Bronchial epithelial cell (primary cell): ENCODE measurements at places on chromosomes 11 and 22.

DNA sequence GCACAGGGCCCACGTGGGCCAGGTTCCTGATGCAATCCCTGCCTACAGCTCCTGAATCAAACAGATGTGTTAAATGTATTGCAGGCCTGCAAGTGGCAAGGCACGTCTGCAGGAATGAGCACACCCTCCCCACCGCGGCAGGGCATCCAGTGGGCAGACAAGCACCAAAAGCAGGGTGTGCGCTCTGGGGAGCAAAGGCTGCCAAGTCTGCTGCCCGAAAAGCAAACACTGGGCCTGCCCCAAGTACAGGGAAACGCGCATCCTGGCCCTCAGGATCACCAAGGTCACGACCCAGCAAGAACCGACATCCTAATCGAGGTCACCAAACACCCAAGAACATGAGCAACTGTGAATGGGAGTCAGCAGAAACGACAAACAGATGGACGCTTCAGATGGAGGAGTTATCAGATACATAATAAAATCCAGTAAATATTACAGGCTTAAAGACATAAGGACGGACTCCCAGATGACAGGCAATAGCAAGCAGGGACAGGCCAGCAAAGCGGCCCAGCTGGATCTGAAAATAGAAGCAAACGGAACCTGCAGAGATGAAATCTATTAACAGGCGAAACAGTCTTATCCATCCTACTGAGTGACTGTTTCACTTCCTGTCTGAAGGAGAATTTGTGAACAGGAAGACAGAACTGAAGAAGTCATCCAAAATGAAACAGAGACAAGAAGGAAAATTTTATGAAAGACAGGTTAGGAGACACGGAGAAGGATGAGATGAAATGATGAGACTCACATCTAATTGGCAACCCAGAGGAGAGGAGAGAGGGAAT, 26.7 kb downstream of the CARS1 start:
- no peak for DNase-seq

DNA sequence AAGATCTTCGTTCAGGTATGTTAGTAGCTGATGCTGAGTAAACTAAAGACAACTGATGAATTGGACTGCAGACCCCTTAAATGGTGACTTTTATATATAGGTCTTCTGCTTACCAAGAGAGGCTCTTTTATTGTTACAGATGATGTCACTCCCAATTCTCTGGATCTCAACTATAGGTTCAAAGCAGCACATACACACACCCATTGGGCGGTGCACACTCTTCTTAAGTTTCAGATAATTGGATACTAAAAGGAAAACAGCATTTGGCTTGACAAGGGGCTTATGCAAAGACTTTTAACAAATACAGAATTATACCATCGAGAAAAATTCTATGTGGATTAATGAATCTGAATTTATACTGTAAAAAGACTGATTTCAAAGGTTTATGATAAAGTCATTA, at the start of gene PTH:
TSS of gene PTH (minus strand) at position 69 of the 400 bp plus-strand sequence. CDS start 3,142 bp downstream, outside the sequence.
- DNase-seq, result no peak

DNA sequence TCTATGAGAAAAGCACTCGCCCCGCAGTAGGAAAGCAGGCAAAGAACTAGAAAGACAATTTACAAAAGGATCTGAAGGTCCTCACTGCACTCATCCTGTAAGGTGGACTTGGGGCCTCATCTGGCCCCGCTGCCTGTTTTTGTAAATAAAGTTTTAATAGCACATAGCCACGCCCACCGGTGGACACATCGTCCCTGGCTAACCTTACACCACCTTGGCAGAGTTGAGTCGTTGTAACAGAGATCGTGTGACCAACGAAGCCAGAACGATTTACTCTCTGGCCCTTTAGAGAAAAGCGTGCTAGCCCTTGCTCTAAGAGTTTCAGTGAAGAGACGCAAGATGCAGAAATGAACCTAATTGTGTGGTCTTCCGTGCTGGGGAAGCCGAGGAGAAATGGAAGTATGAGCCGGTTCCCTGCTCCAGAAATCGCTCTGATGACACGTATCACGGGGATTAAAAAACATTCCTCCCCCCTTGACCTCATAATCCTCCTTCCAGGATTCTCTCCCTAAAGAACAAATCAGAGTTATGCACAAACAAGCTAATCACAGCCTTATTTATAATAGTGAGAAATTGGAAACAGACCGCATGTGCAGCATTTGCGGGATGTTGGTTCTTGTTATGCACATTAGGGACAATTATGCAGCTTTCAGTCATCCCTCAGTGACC, 80.1 kb downstream of the CDKN1C start:
- DNase-seq, result no peak

- DNase-seq, result peak; percentile 54
These were observed 1.2 kb downstream of the DDX6 start for GRCh38 chr11:118789501-118790356.

GRCh38 chr11:93169950-93170561, 27.7 kb downstream of the SLC36A4 start:
- DNase-seq, result peak; percentile 47

DNA sequence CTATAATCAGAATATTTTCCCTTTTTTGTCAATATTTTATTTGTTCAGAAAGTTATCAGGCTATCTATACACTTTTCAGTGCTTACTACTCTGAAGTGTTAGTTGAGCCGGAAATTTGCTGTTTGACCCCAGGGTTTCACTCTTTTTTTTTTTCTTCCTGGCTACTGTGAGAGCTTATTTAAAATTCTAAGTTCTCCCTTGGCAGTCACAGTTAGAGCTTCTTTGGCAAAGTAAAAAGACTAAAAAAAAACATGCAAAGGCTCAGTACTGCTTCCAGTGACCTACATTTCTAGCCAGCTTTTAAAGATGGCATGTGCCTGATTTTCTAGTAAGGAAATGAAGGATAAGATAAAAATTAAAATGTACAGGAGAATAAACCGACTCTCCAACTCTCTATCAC, 48.4 kb downstream of the ELP4 start:
- DNase-seq, result no peak
